AG08395 (cell line): ENCODE measurements at places on chromosomes 5 and 9.

DNA sequence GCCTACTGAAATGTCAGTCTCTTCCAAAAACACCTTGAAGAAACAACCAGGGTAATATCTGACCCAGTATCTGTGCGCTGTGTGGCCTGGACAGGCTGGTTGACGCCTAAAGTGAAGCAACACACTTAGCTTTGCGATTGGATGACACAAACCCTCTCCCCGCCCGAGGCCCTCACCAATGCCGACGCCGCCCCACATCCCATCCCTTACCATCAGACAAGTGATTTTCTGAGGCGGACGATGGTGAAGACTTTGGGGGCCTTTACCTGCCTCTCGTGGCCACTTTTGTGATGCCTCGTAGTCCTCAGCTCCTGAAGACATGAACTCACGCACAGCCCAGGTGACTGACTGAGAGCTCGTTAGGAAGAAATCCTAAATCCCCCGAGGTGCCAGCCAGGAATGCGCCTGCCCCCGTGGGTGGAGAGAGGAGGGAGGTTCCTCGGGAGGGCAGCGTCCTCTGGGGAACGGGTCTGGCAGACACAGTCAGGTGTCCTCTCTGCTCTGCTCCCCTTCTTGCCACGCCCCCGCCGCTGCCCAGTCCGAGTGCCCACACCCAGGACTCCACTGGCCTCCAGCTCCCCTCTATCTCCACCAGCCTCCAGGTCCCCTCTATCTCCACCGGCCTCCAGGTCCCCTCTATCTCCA lies 31.0 kb upstream of the RXRA start:
- DNase-seq, result no peak

DNA sequence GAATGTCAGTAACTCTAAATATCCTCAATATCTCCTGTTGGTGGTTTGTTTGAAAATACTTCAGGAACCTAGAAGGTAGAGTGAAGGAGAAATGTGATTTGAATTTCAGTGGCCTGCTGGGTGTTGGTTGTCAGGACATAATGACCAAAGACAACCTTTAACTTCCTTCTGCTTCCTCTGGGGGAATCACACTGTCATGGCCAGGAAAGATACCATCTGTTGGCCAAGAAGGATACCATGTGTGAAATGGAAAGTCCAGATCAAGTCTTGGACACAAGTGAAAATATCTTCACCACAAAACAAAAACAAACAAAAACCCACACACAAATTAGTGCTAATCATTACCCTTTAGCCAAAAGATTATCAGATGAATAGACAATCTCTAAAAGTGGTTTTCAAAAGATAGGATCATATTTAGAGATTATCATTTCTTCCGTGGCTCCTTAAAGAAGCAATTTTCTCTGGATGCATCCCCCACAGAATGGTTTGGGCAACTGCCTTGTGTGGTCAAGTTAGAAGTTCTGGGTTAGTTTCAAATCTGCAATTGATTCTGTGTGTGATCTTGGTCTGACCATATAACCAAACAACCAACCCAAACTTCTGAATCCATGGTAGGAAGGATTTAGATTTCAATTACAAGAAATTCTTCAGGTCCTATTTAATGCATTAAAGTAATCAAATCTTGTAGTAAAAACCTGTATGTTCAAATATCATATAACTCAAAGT lies 1.6 kb downstream of the C1QTNF3 start:
- no peak for DNase-seq

- peak; percentile 31 for DNase-seq
These were observed 512 bp downstream of the AK1 start for GRCh38 chr9:127876764-127877562.

DNA sequence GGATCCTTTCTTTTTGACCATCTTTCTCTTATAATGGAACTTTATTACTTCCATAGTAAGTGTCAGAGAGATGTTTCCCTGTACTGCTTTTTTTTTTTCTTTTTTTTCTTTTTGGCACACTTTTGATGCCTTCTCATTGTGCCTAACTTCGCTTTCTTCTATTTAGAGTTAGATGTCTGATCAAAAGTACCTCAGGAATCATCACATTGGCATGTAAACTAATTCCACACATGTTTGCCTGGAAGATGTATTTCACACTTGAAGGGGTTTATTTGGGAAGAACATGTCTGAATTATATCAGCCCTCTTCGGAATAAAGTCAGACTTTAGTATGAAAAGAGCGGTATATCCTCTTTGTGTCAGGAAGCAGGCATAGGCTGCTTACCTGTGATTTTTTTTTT lies 35.1 kb downstream of the SMARCA2 start:
- no peak for DNase-seq

GRCh38 chr5:111280282-111280951 lies 56.2 kb downstream of the CAMK4 start:
- no peak for DNase-seq

GRCh38 chr5:30880514-30880913 lies 313.0 kb upstream of the CDH6 start:
- no peak for DNase-seq

DNA sequence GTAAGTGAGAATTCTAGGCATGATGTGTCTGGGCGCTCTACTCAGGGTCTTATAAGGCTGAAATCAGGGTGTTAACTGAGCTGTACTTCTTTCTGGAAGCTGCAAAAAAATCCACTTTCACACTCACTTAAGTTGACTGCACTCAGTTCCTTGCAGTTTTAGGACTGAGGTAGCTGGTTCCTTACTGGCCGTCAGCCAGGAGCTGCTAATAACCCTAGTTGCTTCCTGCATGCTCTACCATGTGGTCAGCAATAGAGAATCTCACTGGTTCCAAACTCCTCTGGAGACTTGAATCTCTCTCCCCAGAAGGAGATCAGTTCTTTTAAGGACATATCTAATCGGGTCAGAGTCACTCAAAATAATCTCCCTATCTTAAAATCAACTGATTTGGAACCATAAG lies 911.2 kb downstream of the EFNA5 start:
- DNase-seq, result no peak

DNA sequence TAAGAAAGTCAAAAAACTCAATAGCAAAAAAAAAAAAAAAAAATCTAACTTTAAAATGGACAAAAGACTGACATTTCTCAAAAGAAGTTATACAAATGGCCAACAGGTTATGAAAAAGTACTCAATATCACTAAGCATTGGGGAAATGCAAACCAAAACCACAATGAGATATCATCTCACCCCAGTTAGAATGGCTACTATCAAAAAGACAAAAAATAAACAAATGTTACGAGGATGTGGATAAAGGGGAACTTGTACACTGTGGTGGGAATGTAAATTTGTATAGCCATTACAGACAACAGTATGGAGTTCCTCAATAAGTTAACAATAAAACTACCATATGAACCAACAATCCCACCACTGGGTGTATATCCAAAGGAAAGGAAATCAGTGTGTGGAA lies 37.2 kb downstream of the ENC1 start:
- DNase-seq, result no peak

DNA sequence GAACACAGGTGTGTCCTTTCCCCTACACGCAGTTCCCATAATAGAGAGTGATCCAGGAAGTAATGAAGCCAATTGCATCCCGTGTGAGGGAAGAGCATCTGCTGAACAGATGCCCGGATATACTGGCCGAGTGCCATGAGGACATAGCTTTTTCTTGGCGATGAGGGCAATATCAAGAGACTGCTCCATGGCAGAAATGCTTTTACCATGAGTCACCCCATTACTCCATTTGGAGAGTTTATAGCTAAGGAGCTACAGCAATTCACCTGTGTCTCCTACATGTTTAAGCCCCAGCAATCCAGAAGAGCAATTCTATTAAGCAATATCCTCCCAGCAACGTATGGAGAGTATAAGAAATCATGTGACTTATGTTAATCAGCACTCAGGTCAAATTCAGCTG lies 222.0 kb upstream of the KLF4 start:
- DNase-seq, result peak; percentile 85

DNA sequence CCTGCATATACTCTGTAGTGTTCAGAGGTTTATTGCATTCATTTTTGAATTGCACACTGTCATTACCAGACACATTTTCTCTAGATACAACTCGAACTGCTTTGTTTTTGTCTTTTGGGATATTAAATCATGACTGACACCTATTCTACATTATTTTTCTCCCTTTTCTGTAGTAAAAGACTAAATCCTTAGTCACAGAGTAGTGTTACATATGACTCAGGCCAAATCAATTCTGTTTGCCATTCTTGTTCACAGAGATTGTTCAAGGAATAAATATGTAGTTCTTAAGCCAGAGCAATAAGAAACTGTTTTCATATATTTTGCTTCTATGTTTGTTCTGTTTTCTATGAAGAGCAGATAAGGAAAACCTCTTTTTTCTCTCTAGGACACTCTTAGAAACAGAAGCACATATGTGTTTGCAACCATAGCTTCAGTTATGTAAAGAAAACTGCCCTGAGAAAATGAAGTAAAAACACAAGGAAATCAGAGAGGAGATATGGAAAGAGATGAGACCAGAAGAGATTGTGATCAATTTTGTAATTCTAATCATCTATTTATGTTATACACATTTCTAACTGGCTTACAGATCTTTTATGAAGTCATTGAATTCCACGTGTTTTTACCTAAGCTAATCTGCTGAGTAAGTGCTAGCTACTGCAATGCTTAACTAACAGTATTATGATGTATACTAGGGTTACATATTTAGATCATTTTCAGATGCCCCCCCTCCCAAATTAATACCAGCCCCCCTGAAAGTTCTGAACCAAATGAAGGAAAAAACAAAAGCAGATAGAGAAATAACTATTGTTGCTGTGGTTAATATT lies 1995.6 kb upstream of the CDH6 start:
- DNase-seq, result no peak

GRCh38 chr5:163585206-163585605 lies 79.8 kb downstream of the MAT2B start:
- peak; percentile 54 for DNase-seq

DNA sequence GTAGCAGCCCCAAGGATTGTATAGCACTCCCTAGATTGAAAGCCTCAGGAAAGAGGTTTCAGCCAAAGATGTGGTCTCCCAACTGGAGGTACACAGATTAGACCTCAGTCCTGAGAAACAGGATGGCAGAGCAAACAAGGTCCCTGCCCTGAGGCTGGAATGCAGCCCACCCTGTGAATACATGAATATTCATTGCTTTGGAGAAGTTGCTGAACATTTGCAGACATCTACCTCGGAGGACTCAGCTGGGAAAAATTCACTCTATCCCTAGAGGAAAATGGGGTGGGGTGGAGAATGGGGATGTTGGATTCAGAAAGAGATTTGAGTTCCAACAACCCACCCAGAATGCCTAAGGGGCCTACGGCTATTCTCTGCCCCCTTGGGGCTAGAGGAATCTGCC lies 129.4 kb downstream of the SLIT3 start:
- DNase-seq, result no peak

DNA sequence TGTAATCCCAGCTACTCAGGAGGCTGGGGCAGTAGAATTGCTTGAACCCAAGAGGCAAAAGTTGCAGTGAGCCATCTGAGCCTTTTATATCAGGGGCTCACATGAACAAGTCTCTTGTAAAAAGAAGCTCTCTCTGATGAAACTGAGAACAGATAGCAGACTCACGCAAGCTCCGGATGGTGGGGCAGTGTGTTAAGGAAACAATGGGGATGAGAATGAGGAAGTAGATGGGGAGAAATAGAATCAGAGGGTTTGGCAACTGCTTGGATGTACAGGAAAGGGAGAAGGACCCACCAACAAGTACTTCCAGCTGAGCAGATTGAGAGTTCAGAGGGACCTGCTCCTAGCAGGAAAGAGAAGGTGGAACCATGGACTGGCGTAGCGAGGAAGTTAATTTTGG lies 18.6 kb downstream of the TMEM252 start:
- no peak for DNase-seq

- no peak for DNase-seq
These were observed 5.5 kb downstream of the PDLIM4 start for GRCh38 chr5:132262882-132263547.

DNA sequence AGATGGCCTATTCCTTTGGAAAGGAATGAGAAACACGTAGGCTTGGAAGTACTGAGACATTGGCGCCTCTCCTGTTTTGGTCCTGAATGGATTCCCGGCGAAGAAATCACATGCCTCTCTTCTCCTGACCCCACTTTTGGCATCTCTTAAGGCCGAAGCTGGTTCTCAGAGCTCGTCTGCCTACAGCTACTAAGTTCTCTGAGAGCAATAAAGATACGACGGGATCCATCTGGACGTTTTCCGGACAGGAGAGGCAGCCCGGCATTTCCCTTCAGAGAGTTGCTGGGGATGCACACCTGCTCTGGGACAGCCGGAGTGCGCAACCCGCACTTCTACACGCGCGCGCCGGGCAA lies 336.8 kb upstream of the PUM3 start:
- DNase-seq, result no peak

- DNase-seq, result no peak
These were observed 249.3 kb downstream of the ICE1 start for GRCh38 chr5:5671823-5672222.

DNA sequence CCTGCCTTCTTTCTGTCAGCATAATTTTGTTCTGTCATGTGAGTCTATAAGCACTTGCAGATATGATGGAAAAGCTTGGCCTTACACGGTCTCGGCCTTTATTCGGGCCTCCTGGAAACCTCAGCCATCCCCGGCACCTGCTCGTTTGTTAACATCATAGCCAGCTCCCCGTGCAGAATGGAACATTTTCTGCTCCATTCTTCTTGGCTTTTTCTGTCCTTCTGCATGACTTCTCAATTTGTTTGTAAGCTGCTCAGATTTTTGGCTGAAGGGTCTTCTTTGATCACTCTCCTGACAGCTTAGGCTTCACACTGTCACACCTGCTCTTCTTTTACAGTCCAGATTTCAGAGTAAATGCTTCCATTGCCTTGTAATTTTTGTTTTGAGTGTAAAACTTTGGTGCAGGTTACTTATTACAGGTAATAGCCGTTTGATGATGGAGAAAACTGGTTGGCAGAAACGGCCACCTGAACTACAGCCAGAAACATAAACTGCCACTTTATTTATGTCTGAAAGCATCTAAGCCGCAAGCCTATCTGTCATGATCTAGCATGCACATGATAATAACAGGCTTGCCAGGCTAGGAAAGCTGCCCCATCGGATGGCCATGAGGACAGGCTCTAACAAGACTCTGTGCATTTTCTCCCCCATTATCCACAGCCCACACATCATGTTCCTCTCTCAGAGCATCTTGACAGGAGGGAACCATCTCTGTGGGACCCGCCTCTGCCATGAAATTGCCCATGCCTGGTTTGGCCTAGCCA lies 197.0 kb downstream of the AOPEP start:
- DNase-seq, result no peak

GRCh38 chr5:119651486-119651885 lies 22.1 kb downstream of the FAM170A start:
- DNase-seq, result no peak

- no peak for DNase-seq
These were observed 59.8 kb downstream of the MRPS30 start for GRCh38 chr5:44868541-44868940.

- DNase-seq, result no peak
These were observed 415.2 kb downstream of the EBF1 start for GRCh38 chr5:158684469-158684868.
